ENCODE measurements at places on chromosomes 2 and 18. TPM values are rescaled to one million over a fixed set of nuclear protein-coding genes. Genes with fewer than 3 reads are reported as not detected.
A peak's percentile ranks its signal among the peaks of the same experiment; 100 is the strongest.

- no peak for DNase-seq
These were observed 15.7 kb downstream of the NDUFV2 start for GRCh38 chr18:9117980-9118841.

GRCh38 chr2:107648781-107649404 is 177.8 kb upstream of the RGPD4 start:
- no peak for DNase-seq

DNA sequence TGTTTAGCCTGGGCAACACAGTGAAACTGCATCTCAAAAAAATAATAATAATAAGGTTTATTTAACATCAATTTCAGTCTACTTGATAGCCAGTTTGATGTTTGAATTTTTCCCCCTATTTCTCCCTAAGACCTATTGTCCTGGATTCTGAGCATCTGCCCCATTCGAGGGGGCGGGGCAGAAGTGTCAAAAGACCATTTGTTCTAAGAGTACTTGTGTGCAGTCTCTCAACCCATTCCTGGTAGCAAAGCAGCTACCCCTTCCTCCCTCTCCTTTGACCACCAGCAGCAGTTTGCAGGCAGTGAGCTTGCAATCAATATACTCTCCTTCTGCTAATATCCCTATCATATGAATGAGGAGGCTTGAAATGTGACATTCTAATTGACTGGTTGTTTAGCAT is 71.9 kb downstream of the VWC2L start:
- DNase-seq: no peak

GRCh38 chr2:9748577-9748976 is 94.7 kb upstream of the TAF1B start:
- DNase-seq: no peak

GRCh38 chr2:37549598-37549997 is 121.8 kb downstream of the CDC42EP3 start:
- DNase-seq: no peak

The LRRC30 gene
- total RNA-seq: not detected

GRCh38 chr2:161067846-161068350 is 92.3 kb upstream of the TANK start:
- DNase-seq: no peak

- no peak for DNase-seq
These were observed 13.7 kb downstream of the NCKAP1 start for GRCh38 chr2:183024339-183025095.

GRCh38 chr2:19488009-19488691 is 129.7 kb upstream of the OSR1 start:
- no peak for DNase-seq

DNA sequence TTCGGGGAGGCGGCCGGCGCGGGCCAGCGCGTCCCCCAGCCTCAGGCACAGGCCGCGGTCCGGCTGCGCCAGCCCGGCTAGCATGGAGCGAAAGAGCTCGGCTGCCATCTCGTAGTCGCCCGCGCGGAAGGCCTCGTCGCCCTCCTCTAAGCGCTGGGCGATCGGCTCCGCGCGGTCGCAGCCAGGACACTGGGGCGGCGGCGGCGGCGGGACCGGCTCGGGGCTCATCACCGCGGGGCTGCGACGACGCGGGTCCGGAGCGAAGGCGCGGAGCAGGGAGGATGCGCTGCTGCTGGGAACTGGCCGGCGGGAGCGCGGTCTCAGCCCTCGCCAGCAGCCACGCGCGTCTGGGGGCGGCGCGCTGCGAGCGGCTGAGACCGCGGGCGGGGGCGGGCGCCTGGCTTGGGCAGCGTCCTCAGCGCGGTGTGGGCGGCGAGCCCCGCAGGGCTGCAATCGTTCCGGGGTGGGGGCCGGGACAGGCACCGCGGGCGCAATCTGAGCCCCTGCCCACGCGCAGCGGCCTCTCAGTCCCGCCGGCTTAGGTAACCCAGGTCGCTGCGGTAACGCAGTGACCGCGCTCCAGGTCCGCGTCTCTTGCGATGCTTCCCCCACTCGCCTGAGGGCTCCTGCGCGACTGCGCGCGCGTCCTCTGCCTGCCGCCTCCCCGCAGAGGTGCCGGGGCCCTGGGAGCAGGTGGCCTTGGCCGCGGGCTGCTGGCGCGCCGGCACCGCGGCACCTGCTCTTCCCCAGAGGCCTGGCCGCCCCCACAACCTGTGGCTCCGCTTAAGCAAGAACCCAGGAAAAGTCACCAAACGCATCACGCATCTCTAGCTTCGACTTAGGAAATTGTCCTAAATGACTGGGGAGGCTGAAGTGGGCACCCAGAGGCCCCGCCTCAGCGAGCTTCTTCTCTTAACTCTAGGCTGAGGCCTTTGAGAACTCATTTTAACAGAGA is at the start of gene LONRF2:
Gene LONRF2 (minus strand): TSS at position 636 of the 955 bp plus-strand sequence. CDS start 408 bp downstream, at position 228.
- peak; percentile 48 for DNase-seq

The CYP27C1 gene
- total RNA-seq: 0.21 TPM

The MC2R gene
- total RNA-seq: not detected

DNA sequence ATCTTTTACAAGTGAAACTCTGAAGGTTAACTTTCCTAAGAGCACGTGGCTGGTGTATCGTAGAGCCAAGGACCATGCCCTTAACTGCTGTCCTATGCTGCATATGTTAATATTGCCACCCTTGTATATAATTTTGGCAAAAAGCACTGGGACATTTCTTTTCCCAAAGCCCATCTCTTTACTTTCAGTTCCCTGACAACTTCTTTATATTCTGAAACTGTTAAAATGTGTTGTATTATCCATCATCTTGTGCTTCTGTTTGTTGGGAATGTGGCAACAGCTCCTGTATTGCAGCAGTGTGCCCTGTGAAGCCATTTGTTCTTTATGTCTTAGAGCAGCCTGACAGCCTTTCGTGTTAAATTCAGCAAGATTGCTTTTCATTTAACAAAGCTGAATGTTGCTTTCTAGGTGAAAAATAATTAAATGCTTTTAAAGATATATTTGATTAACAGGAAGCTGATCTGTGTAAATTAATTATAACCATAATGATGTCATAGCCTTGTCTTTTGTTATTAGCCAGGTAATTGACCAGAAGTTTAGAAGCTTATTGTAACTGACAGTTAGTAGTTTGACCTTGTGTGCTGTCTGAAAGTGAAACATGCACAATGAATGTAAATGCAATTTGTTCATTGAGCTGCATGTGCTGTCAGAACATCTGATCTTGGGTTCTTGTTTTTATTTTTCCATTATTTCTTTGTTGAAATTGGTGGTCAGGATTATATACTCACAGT is 9.7 kb downstream of the RHBDD1 start:
- DNase-seq: no peak

DNA sequence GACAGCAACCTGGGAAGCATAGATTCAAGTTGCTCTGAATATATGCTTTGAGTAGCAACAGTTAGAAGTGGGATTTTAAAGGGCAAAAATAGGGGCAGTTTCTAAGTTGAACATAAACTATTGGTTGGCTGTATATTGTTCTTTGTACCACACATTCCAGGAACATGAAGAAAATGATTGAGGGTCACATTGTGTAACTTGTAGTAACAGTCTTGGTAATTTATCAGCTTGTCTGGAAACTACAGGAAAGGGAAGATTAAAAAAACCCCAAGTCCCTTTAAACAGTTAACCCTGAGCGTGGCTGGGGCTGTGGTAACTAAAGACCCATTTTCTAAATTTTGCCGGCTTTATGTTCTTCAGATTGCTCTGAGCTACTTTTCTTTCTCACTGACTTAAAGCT is 7.4 kb downstream of the PLEKHB2 start:
- DNase-seq: no peak

DNA sequence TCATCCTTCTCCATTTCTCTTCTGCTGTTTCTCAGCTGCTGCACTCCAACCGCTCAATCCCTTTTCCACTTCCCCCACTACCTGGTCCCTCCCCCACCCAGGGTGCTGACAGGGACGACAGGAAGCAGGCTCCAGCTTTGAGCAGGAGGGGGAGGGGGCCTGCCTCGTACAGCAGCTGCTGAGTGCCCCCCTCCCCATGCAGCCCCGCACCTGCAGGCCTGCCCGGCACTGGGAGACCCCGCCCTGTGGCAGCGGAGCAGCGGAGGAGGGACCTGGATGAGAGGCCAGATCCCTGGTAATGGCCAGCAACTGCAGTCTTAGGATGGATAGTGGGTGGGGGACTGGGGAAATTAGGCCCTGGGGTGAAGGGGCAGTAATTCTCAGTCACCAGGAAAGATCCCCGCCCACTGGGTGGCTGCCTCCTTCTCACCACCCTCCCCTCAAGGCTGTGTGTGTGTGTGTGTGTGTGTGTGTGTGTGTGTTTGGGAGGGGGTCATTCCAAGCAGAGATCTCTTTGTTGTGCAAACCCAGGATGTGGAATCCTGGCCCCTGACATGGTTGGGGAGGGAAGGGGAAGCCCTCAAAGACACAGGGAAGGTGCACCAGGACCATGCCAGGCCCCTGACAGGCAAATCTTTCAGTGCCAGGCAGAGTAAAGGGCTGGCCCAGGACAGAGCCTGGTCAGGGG is 6.8 kb upstream of the CRYBA2 start:
- no peak for DNase-seq

DNA sequence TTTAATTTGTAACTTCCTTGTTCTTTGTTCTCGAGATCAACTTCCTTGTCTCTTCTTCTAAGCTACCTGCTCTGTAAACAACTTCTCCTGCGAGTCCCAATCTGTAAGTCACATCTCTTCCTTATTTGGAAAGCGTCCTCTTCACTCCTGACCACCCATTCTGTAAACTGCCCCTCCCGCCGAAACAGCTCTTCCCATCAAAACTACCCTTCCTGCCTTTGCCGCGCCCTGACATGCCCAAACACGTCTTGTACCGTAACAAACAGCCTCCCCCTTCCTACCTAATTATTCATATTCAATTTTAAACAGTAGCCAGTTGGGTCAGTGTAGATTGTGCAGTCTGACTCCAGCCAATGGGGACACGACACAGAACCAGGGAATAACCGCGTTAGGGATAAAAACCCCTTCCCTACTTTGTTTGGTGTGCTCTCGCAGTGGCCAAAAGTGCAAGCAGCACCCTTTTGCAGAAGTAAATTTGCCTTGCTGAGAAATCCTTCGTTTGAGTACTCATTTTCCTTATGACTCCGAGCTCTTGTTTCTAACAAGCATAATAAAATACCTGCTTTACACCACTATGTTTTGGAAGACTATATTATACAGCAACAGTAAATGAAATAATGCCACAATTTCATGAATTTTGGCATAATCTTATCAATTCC is 39.8 kb downstream of the PIAS2 start:
- no peak for DNase-seq

DNA sequence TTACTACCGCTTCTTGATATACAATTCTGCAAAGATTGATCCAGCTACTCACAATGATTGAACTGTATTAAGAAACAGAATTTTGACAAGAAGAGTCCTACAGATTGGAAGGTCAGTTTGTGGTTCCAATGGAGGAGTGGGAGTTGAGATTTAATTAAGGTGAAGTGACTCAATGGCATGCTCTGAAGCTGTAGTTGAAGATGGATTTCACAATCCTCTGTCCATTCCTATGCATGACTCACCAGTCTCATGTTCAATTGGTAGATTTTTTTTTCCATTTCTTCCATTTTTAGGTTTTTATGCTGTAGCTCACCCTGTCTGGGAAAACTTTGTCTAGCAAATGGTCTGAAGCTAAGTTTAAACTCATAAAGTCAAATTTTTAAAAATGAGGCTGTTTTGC is 83.3 kb downstream of the DPP4 start:
- DNase-seq: no peak

DNA sequence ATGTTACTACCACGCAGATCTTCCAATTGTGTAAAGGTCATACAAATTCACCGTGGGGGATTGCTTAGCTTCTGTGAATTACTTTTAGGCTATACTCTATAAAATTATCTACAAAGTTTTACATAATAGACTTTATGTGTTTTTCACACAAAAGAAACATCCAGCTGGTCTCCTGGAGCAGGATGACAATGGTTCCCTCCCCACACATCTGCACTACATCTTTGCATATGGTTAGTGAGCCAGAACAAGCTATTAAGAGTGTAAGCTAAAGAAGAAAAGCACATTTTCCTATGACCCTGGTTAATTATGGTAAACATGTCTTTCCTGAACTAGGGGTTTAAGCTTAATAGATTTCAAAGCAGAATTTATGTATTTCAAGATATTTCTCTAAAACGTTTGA is 295.1 kb downstream of the ASXL3 start:
- DNase-seq: no peak

The C2orf80 gene
- total RNA-seq: not detected

GRCh38 chr18:74333091-74333490 is 17.5 kb downstream of the C18orf63 start:
- no peak for DNase-seq

- DNase-seq: no peak
These were observed 21.1 kb upstream of the DYTN start for GRCh38 chr2:206739271-206739670.

DNA sequence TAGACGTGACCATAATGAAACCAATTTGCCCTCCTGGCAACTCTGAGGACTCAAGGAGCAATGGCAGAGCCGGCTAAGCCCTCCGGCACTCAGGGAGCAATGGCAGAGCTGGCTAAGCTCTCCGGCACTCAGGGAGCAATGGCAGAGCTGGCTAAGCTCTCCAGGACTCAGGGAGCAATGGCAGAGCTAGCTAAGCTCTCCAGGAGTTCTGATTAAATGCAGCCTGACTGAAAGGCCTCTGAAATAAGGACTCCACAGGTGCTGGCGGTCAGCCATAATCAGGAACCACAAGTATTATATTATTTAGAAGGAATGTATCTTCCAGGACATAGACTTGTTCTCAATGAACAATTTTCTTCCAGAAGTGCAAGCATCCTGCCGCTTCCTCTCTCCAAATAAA is 65.2 kb downstream of the C2orf76 start:
- no peak for DNase-seq

GRCh38 chr2:145096582-145096981 is 576.7 kb upstream of the ZEB2 start:
- DNase-seq: no peak

DNA sequence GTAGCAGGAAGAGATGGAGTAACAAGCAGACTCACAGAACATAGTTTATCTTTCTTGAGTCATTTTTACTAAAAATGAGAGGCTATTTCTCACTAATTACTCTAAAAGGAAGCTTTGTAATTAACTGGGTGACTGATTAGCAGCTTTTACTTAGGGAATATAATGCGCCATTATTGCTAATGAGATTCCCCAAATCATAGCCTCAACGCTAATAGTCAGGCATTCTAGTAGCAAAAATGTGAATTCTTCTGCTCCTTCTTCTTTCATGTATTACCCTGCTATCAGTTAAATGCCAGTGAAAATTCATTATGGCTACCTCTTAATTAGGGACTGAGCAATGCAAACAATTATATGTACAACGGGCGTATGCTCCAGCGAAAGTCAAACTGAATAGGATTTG is 349.8 kb downstream of the CDH19 start:
- DNase-seq: no peak

DNA sequence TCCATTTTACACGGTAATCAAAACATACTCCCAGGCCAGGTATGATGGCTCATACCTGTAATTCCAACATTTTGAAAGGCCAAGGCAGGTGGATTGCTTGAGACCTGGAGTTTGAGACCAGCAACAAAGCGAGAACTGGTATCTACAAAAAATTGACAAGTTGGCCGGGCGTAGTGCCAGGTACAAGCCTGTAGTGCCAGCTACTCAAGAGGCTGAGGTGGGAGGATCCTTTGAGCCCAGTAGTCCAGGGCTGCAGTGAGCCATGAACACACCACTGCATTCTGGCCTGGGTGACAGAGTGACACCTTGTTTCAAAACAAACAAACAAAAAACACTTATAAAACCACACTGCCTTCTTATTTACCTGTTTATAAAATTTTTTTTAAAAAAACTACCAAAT is 80.8 kb downstream of the GAREM1 start:
- peak; percentile 64 for DNase-seq
